ENCODE measurements at places on chromosomes 5 and 9. TPM values are rescaled to one million over a fixed set of nuclear protein-coding genes. Genes with fewer than 3 reads are reported as not detected.

DNA sequence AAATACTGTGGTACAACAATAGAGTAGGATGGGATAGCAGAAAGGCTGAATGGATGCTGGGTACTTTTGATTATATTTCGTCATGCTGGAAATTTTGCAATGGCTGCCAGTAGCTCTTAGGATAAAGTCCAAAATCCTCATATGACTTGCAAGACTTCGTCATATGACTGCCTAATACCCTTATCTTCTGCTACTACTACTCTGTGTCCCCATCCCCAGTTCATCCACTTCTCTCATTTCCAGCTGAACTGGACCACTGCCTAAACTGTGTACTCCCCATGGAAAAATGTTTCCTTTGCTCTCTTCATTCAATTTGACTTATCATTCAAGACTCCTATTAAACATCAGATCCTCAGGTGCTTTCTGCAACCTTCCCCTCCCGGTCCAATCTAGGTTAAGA is 212.9 kb downstream of the BRINP1 start:
- no peak for DNase-seq

CTSV gene
- total RNA-seq = 0.15 TPM

- no peak for DNase-seq
Observed at GRCh38 chr5:63211448-63212132, 633.0 kb downstream of the LRRC70 start.

TMEM252 gene
- total RNA-seq = not detected

SPACA9 gene
- 0.75 TPM for total RNA-seq

GRCh38 chr5:102865510-102866236 is 110.6 kb downstream of the PAM start:
- peak; percentile 75 for DNase-seq

SPATA9 gene
- 0.25 TPM for total RNA-seq

DNA sequence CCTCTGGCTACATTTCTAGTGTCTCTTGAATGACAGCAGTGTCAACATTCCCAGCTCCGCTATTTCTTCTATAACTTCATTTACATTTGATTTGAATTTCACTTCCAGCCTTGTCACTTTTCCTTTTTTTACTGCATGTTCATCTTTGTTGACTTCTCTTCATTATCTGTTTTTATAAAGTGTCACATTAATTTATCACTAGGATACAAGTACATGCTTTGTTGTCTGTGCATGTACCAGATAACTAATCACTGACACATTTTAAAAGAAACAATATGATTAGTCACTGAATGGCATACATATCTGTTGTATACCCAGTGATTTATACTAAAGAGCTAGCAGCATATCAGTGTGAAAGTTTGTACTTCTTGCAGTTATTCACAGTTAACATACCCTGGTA is 29.1 kb downstream of the ARSK start:
- DNase-seq = no peak

ERCC8 gene
- total RNA-seq = 3.7 TPM

MYO10 gene
- total RNA-seq = 7.1 TPM

DNA sequence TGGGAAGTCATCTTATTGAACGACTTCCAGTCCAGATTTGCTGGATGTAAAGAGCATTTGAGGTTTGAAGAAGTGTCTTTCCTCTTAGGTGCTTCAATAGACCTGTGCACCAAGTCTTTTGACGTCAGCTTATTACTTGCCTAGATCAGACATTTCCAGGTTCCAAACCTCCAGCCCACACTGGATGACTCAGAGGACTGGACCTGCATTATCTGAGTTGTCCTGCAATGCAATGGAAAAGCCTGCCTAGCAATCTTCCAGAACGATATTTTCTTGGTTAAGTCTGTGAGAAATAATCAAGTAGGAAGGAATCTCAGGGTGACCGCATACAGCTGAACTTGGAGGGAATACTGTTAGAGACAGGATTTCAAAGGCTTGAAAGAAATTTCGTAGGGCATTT is 147.2 kb upstream of the MOCS2 start:
- DNase-seq = no peak

FOXD4L4 gene
- total RNA-seq = 0.15 TPM

DNA sequence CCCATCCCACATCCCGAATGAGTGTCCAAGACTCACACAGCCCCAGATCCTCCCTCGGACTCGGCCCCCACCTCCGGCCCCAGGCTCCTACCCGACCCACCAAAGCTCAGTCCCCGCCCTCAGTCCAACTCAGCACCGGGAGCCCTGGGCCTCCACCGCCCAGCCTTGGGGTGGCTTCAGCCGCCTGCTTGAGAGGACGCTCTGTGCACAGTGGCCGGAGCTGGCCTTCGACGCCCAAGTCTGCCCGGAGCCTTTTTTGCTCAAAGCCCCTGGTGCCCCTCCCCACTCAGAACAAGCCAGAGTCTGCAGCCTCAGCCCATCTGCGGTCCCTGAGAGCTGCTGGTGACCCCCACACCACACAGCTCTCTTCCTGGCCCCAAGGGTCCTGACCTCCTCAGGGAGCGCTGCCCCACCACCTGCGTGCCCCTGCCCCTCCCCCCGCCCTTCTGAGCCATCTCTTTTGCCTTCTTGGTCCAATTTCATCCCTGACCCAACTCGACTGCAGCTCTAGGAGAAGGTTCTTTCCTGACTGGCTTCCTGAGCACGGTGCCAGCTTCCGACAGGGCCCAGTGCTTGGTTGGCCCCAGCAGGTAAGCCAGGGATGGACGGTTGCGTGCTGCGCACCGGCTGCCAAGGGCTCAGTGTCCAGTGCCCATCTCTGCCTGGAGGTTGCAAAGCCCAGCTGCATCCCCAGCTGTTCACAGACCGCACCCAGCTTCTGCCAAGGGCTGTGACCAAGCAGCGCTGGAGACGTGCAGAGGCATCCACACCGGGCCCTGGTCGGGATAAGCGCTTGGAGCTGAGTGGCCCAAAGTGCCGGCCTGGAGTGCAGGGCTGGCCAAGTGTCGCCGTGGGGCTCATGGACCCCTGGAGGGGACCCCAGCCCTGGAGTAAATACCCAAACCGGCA is 27.7 kb upstream of the NSMF start:
- DNase-seq = no peak

GRCh38 chr9:88692827-88693226 is 157.8 kb downstream of the NXNL2 start:
- no peak for DNase-seq
